AG10803 (cell line): ENCODE measurements at places on chromosomes 11 and 22.

GRCh38 chr22:44221710-44222475 is 41.2 kb downstream of the PARVG start:
- DNase-seq = no peak

DNA sequence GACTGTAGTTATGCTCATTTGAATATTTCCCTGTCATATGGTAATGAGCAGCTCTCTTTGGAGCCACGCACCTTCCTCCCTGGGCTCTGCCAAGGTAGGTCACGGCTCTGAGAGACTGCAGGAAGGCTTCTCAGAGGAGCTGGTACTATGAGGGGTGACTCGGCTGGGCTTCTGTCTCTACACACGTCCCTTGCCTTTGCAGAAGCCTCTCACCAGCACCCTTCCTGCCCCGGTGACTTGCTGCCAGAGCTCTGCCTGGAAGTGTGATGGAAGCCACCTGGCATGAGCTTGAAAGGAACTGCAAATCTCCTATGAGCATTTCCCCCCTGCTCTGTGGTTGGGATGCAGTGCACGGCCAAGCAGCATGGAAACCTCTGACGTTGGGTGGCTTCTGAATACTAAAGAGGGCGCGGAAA is 74.2 kb downstream of the KIRREL3 start:
- DNase-seq = peak; percentile 54

- DNase-seq = no peak
These were observed 57.4 kb upstream of the NUP160 start for GRCh38 chr11:47905358-47906059.

GRCh38 chr22:27382947-27383346 is 418.6 kb downstream of the MN1 start:
- no peak for DNase-seq

- DNase-seq = no peak
These were observed 632.7 kb upstream of the CHORDC1 start for GRCh38 chr11:90855531-90855930.

DNA sequence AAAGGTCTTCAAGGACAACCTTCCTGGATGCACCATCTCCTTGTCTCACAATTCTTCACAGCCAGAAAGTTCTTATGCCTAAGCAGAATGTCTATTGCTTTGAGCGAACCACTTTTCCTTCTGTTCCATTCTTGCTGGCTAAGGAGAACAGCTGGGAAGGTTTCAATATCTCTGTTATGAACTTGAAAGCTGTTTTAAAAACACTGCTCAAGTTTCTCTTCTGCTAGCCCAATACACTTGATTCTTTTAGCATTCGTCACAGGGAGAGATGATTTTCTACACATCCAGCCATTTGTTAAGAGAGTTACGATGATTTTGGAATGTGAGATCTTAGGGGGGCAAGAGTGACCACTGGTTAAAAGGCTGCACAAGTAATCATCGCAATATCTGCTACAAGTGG is 249.3 kb downstream of the KIRREL3 start:
- peak; percentile 59 for DNase-seq

GRCh38 chr11:131615611-131616010 is 245.2 kb downstream of the NTM start:
- DNase-seq = no peak

GRCh38 chr11:6061475-6061874 is 30.9 kb upstream of the OR56A1 start:
- no peak for DNase-seq

GRCh38 chr11:114057605-114058004 is 1.9 kb upstream of the ZBTB16 start:
- DNase-seq = no peak

- no peak for DNase-seq
These were observed 114.7 kb upstream of the SERPIND1 start for GRCh38 chr22:20659258-20659657.

DNA sequence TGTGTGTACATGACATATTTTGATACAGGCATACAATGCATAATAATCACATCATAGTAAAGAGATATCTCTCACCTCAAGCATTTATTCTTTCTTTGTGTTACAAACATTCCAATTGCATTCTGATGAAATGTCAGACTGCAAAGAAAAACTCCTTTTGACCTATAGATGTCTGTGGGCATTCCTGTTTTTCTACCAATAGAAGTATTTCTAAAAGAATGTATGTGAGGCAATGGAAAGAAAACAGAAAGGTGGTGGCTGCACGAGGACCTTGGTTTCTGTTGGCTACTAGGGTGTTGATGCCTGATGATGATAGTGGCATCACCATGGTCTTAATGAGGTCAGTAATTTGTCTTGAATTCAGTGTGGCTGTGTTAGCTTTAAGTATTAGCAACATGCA is 137.0 kb upstream of the ANO3 start:
- DNase-seq = no peak

DNA sequence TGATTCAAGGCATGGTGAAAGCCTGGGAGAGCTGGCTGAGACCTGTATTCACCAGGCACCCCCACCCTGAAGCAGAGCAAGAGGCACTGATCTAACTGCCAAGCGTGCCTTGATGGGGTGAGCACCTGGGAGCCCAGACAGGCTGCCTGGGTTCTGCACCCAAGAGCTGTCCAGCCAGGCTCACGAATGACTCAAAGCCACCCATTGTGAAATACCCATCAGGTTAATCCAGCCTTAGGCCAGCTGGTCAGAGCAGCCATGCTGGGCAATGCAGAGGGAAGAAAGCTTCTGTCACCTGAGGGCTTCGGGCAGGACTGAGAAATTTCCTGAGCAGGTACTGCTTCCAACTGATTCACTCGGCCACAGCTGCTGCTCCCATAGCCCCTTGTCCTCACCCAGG is 22.1 kb downstream of the THOC5 start:
- no peak for DNase-seq

GRCh38 chr11:130390071-130390758 is 38.2 kb downstream of the ADAMTS8 start:
- peak; percentile 72 for DNase-seq

GRCh38 chr22:44026066-44026629 is 2.0 kb downstream of the PARVB start:
- peak; percentile 23 for DNase-seq

DNA sequence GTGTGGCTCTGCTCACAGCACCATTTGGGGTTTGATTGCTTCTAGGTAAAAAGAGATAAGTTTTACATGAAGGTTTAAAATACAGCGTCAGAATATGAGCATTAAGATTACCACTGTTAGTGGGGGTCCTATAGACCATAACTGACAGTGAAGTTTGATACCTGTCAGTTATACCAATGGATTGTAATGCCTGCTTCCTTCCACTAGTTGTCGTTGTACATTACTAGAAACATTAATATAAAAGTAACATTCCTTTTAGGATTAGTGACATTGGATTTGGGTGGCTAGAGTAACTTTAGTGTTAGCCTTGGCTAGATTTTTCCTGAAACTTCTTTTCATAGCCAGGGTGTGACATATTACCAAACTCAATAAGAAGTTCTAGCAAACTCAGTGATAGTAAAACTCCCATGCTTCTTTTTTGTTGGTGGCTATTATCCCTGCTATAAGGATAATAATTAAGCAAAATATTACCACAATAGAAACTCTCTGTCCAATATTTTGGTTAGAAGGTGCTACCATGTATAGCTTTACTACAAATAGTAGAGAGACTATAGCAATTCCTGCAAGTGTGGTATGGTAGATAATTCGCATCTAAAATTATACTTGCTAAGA is 57.1 kb downstream of the FAM181B start:
- no peak for DNase-seq
